ENCODE measurements at places on chromosomes 2 and 18. TPM values are rescaled to one million over a fixed set of nuclear protein-coding genes. Genes with fewer than 3 reads are reported as not detected.

DNA sequence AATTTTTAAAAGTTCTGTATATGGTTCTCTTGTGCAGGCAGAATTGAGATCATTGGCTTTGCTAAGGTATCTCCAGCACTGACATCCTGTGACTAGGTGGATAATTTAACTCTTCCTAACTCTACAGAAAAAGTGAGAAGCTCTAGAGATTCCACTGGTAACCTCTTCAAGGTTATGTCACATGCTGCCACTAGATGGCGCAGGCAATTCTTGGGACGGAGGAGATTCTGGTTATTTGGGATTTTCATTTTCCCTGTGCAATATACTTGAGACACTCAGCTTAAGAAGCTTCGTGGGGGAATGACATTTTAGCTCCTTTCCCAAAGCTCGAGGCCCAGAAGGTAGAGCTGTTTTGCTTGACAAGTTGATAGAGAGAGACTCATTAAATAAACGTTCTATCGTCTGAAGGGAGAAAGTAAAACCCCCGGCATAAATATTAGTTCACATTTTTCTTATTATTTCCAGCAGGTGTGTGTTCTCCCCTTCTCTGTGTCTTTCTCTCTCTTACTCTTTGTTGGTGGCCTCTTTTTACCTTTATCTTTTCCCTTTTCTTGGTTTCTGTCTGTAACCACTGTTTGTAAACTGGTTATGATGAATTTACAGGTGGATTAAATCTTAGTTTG, 26.6 kb upstream of the LANCL1 start:
- peak; percentile 49 for DNase-seq

DNA sequence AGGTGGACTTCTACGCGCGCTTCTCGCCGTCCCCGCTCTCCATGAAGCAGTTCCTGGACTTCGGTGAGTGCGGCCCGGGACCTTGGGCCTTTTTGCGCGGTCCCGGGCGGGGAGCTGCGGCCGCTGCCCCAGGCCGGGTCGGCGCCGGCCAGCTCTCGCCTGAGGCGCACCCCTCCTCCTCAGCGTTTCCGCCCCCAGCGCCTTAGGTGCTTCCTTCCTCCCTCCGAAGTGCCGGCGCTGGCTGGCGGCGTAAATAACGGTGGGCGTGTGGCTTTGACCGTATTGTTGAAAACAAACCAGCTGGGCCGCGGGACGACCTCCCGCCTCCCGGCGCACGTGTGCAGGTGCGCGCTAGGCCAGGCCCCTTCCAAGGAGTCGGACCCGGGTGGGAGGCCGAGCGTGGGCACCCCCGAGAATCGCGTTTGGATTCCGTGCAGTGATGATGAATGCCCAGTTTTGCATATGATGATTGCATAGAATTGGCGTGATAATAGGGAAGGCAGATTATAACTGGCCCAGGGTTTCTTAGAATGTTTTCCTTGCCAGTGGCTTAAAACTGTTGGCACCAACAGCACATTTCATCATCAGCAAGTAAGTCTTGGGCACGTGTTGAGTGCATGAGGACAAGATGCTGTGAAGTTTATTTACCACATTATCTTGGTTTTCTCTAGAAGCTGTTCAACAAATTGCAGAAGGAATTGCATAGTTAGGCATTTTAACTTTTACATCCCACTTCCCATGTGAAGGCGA, 569 bp downstream of the PDK1 start:
- peak; percentile 62 for DNase-seq

DNA sequence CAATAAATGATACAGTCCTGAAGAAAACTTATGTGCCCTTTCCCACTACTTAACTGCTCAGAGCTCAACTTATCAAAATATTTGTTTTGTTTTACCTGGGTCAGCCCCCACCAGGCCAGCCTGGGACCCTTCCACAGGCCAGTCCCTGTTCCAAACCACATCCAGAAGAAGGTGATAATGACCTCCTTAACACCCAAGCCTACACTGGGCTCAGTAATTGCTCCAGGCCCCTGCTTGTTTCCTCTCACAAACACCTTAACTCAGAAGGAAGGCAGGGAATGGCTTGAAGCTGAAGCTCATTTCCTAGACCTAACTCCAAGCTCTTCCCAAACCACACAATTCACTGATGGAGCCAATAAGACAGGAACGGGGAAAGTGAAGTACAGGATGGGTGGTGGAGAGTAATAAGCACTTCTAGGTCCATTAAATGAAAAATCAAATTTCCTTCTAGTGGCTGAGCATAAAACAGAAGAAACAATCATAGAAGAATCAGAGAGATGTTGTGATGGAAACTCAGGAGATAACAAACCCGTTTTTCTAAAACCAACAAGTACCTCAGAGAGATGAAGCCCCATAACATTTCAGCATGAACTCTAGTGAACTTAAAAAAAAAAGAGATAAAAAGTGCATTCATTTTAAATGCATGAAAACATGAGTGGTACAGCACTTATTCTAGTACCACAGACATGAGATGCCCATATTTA, 133.4 kb upstream of the ITGB6 start:
- DNase-seq, result no peak

XIRP2 gene
- 0.28 TPM for total RNA-seq

GRCh38 chr2:128444816-128445522, 126.3 kb upstream of the HS6ST1 start:
- peak; percentile 4 for DNase-seq

TP53I3 gene
- total RNA-seq, result 26.9 TPM

DNA sequence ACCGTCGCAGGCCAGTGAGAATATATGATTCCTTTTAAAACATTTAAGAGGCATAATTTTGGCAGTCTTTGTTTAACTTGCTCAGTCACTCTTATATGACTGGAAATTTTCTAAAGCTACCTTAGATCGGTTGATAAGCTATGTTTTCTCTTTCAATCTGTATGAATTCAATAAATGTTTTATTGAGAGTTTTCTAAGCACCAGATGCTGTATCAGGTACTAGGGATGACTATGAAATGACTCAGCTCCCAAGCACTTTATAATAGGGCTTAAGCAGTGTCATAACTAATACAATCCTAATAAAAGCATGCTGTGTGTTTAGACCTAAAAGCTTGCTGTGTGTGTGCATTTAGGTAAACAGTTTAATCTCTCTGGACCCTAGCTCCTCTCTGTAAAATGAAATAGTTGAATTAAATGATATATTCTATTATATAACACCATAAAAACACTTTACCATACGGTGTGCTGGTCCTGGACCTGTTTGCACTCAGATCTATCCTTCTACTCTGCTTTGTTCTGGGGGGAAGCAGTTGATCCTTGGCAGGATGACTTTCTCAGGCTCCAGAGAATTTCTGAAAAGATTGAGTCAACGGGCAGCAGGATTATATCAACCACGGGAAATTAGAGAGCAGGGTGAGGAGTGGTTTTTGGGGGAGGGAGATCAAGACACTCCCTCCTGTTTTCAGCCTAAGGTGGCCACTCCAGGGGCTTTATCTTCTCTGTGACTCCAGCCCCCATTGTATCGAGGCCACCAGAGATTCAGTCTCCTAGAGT, 26.1 kb upstream of the SLC38A11 start:
- DNase-seq, result peak; percentile 58

GRCh38 chr2:152627351-152627957, 89.8 kb downstream of the PRPF40A start:
- DNase-seq, result peak; percentile 55

IL36B gene
- total RNA-seq, result not detected

DNA sequence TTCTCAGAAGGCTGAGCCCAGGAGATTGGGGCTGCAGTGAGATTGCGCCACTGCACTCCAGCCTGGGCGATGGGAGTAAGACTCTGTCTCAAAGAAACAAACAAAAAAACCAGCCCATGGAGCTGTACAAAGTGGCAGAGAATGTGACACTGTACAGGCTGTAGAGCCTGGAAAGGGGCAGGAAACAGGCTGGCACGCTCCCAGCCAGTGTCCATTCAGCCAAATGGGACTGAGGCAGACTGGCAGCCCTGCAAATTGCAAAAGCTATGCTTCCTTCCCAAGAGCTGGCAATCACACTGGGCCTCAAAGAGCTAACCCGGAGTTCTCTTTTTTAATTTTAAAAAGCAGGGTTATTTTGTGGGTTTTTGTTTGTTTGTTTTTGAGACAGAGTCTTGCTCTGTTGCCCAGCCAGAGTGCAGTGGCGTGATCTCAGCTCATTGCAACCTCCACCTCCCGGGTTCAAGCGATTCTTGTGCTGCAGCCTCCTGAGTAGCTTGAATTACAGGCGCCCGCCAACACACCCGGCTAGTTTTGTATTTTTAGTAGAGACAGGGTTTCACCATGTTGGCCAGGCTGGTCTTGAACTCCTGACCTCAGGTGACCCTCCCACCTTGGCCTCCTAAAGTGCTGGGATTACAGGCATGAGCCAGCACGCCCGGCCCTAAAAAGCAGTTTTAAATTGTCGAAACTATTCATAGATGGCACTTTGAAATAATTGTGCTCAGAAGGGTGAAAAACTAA, 42.8 kb downstream of the SCRN3 start:
- no peak for DNase-seq

DNA sequence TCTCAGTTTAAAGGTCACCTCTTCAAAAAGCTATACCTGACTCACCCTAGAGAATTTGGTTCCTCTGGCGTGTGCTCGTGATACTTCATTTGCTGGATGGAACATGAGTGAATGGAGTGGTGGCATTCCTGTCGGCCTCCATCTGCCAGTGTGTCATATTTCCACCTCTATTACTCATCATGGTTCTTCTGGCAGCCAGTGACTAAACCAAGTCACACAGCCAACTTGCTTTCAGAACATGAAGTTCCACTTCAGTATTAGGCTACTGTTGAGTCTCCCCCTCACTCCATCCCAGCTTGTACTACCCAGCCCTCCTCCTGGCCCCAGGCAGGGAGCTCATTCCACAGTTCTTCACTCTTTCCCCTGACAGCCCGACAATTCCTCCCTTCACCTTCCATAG, 169.8 kb downstream of the MREG start:
- DNase-seq, result peak; percentile 92

- DNase-seq, result no peak
Observed at GRCh38 chr2:15949551-15949950, 9.2 kb downstream of the MYCN start.

- peak; percentile 88 for DNase-seq
Observed at GRCh38 chr2:226446406-226447001, 353.1 kb downstream of the IRS1 start.

MC4R gene
- total RNA-seq, result 0.28 TPM

DNA sequence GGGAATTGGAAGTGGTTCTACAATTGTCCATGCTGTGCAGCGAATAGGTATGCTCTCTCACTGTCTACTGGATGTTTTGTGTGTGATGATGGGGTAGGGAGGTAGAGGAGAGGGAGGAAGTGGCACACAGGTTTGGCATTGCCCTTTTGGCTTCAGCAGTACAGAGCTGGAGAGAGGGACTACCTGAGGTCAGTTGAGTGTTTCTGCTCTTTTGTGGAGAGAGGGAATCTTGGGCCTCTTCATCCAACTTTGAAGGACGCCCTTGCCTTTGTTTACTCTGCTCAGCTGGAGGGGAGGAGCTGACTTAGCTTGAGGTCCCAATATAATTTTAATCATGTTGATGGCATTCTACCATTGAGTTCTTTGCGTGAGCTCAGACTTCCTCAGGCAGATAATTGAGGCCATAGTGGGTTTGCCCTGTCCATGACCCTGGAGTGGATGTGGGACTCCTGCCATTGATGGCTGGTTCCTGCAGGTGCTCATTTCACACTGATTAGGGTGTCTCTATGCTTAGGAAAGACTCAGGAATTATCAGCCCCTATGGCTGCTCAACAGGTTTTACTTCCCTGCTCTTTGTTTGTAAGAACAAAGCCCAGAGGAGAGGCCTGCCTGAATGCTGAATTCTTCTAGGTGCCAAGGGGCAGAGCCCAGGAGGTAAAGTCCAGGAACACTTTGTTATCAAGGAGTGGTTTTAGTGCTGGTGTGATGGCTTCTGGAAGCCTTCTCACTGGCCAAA, 7.2 kb downstream of the RPIA start:
- DNase-seq, result no peak

GRCh38 chr2:210224941-210225672, at the start of gene ACADL:
Gene ACADL (minus strand): TSS chr2:210225447. CDS start chr2:210225263, 184 bp downstream.
- DNase-seq, result no peak

GRCh38 chr2:220930271-220931076, 641.6 kb downstream of the EPHA4 start:
- peak; percentile 92 for DNase-seq

DNA sequence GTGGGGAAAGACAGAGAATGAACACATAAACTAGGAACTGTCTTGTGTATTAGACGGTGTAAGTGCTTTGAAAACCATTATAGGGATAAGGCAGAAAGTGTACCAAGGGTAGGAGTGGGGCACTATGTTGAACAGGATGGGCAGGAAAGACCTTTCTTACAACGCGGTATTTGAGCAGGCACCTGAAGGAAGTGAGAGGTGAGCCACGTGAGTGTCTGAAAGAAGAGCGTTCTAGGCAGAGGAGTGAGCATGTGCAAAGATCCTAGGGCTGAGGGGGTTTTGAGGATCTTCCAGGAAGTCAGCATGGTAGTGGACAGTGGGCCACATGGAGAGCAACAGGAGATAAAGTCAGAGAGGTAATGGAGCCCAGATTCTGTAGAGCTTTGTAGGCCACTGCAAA, 65.2 kb downstream of the SRD5A2 start:
- DNase-seq, result no peak

ARHGAP15 gene
- total RNA-seq, result not detected

GRCh38 chr2:128617029-128617590, 298.4 kb upstream of the HS6ST1 start:
- no peak for DNase-seq

- DNase-seq, result no peak
Observed at GRCh38 chr2:200297989-200298388, 8.5 kb upstream of the SPATS2L start.

GRCh38 chr2:141941210-141941714, 189.6 kb downstream of the LRP1B start:
- no peak for DNase-seq

DNA sequence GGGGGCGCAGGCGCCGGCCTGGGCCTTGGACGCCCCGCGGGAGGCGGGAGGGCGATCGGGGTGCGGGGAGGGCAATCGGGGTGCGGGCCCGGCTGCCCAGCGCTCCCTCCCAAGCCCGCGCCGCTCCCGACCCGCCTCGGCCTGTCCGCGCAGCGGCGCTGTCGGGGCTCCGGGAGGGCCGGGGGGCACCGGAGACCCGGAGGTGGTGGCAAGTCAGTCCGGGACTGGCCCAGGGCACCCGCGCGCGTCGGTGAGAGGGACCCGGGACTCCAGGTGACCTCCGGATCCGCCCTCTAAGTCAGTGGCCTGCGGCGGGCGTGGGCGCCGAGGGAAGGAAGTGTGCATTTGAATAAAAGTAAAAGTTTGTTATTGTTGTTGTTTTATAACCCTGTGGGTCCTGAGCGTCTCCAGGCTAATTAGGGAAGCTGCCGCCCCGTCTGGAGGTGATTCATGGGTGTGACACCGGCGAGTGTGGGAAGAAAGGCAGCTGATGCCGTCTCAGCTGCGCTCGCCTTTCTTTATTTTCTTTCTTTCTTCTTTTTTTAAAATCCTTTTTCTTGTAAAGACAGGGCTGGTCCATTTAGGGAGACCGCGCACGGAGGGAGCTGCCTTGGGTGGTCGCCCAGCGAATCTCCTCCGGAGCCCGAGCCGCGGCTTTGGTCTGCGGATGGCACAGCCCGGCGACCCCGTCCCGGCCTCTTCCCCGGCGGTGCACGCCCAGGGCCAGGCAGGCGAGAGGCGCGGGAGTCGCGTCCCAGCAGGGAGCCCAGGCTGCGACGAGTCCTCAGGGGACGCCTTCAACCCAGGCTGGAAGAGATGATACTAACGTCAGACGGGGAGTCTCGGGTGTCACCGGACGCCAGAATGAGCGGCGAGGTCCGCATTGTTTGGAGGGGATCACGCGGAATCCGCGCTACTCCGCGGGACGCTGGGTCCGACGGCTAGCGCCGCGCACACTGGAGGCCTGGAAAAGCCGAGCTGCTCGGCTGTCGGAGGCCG, 627 bp upstream of the CRACDL start:
- DNase-seq, result no peak
